ENCODE measurements at places on chromosomes 3 and 15. TPM values are rescaled to one million over a fixed set of nuclear protein-coding genes. Genes with fewer than 3 reads are reported as not detected.
A peak's percentile ranks its signal among the peaks of the same experiment; 100 is the strongest.

DNA sequence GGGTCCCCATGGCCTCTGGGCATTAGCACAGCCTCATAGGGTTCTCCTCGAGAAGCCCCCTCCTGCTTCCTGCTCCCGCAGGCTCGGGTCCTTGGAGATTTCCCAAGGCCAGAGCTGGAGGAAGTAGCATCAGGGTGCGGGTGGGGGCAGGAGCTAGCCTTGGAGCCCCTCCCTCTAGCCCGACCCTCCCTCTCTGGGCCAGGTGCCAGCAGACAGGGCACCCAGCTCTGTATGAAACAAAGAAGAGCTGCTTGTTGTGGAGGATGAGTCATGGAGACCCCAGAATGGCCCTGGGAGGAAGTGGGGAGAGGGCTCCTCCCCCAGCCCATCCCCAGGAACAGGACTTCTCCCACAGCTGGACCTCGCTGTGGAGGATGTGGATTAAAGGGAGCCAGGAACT is 29.2 kb downstream of the EPHB3 start:
- ATAC-seq: no peak

GRCh38 chr3:14570089-14570488 is 29.9 kb upstream of the GRIP2 start:
- ATAC-seq: no peak

Gene TGM4
- not detected for total RNA-seq

DNA sequence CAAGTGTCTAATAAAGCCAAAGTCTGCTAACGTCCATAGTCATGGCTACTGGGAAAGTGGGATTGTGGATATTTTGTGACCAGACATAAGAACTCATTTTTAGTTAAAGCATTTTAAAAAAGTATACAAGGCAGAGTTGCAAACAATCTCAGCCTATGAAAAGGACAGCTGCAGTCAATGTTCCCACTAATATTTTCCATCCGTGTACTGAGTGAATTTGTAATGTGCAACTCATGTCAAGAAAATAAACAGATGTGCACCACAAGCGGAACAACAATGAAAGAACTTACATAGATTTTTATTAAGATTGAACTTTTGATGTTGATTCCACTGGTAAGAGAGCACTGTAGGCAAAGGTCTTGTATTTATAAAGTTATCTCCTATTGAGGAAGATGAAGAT is 231.3 kb upstream of the SEMA6D start:
- no peak for ATAC-seq

DNA sequence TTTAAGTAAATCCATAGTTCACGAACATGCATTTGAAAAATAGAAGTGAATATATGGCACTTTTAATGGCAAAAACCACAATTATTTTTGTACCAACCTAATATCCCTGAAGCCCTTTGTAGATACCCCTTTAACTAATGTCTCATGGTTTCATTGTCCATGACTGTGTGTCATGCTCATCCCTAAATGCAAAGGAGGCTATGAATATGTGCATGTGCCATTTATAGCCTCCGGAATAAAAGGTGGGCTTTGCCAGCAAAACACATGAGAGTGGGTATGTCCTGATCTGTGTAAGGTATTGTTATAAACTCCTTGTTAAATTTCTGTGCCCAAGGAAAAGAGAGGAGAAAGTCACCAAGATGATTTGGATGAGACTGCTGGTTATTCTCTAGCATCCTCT is 20.5 kb upstream of the SOX14 start:
- no peak for ATAC-seq

DNA sequence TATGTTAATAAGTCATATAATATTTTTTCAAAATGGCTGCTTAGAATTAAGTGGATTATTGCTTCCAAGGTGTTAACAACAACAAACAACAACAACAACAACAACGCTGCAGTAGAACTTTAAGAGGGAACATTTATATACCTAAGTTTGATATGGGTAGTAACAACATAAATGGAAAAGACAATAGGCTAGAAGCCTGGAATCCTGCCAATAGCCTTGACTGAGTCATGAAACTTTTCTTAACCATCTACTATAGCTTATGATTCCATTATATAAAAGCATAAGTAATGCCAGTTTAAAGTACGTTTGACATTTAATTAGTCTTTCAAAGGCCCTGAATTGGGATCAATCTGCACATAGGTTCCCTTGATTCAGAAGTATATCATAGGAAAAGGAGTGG is 31.2 kb downstream of the SATB1 start:
- no peak for ATAC-seq

Gene GABPB1
- total RNA-seq: 18.2 TPM

Gene P2RY1
- 1.2 TPM for total RNA-seq

GRCh38 chr3:9153904-9154619 is 95.4 kb downstream of the SRGAP3 start:
- peak; percentile 89 for ATAC-seq

GRCh38 chr3:25663869-25664811 is 567 bp downstream of the TOP2B start:
- peak; percentile 68 for ATAC-seq

Gene SLC25A36
- 42.1 TPM for total RNA-seq

Gene GOLGA8T
- total RNA-seq: not detected

Gene COL8A1
- total RNA-seq: 136 TPM

Gene LRTM1
- total RNA-seq: not detected

Gene ASB14
- not detected for total RNA-seq

GRCh38 chr3:183541235-183541655 is 14.3 kb downstream of the KLHL6 start:
- ATAC-seq: no peak

- ATAC-seq: no peak
Observed at GRCh38 chr3:172222478-172223071, 183.2 kb downstream of the FNDC3B start.

DNA sequence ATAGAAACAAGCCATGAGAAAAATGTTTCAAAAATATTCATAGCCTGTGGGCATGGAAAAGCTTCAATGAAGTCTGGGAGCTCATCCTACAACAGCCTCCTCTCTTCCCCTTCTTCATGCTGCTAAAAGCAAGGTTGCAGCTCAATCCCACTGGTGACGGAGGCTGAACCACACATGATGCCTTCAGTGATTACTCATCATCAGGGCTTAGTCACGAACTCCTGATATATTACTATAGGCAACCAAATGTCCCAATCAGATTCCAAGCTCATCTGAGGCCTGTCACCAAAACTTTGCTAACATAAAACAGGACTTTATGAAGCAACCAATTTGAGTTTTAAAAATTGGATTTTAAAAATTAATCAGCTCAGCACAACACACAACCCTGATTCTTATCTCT is 24.0 kb upstream of the SLC24A5 start:
- ATAC-seq: no peak

Gene SMCO1
- not detected for total RNA-seq

Gene SRPRB
- total RNA-seq: 19.8 TPM

DNA sequence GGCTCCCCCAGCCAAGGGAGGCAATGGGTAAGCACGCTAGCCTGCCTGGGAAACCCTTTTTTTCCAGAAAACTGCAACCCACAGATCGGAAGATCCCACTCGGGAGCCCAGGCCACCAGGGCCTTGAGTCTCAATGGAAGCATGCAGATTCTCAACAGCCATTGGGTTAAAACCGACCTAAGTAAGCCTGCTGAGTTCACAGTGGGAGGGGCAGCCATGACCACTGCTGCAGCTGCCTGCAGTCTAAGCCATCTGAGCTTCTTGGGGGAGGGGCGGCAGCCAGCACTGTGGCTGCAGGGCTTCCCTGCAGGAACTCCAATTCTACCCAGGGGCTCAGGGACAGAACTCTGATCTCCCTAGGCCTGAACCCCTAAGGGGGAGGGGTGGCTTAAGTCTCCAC is 82.0 kb downstream of the DPPA2 start:
- ATAC-seq: no peak

- ATAC-seq: no peak
Observed at GRCh38 chr15:51198701-51199232, 104.1 kb upstream of the TNFAIP8L3 start.

Gene IL17RB
- total RNA-seq: 0.59 TPM

- no peak for ATAC-seq
Observed at GRCh38 chr15:66775127-66776105, 73.4 kb downstream of the SMAD6 start.

Gene SKOR1
- 0.46 TPM for total RNA-seq

DNA sequence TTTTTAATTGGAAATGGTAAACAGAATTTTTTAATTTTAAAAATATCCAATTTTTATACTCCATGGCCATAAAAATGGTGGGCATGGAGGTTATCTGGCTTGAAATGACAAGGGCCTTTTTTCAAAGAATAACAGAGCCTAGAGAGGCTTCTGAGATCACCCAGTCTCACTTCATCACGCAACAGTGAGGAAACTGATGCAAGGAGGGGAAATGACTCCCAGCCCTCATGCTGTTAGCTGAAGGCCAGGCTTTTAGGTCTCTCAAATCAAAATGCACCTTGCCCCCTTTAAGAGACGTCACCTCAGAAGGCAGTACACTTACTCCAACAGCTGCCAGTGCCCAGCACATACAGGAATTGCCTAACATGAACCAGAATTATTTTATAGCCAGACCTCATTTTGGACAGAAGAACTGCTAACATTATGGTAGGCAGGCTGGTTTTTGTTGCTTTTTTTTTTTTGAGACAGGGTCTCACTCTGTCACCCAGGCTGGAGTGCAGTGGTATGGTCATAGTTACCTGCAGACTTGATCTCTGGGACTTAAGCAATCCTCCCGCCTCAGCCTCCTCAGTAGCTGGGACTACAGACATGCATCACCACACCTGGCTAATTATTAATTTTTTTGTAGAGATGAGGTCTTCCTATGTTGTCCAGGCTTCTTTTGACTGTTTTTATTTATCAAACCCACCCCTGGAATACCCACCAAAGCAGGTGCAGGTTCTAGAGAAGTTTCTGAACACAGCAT is 9.1 kb downstream of the RAB43 start:
- ATAC-seq: no peak

GRCh38 chr15:82132742-82133141 is 86.9 kb upstream of the MEX3B start:
- ATAC-seq: no peak

GRCh38 chr3:11186318-11186692 is 32.0 kb downstream of the HRH1 start:
- ATAC-seq: peak; percentile 1

DNA sequence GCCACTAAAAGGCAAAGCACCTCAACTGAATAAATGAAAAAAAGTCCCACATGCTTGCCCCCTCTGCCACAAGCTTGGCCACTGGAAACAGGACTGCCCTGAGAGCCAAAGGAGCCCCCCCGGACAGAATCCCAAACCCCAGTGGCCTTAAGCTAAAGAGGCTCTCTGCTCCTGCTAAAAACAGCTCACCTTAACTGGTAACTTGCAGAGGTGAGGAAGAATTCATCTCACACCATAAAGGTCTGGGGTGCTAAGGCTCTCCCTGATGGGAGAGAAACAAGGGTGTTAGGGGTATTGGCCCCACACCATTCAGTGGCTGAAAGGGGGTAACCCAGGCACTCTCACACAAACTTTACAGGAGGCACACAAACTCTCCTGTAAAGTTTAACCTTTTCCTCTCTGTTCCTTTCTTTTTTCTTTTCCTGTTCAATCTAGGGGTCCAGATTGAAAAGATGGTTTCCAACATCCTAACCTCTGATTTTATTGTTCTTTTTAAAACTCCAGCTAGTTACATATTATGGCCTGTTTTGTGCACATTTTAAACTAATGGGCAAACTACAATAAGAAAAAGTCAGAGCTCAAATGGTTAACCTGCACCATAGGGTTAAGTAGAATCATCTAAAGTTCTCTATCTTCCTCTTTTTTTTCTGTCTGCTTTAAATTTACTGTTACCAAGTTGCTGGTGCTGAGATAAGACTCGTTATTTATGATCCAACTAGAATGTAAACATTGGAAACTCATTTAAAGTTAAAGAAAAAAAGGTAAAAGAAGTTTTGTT is 19.9 kb downstream of the TRANK1 start:
- no peak for ATAC-seq

DNA sequence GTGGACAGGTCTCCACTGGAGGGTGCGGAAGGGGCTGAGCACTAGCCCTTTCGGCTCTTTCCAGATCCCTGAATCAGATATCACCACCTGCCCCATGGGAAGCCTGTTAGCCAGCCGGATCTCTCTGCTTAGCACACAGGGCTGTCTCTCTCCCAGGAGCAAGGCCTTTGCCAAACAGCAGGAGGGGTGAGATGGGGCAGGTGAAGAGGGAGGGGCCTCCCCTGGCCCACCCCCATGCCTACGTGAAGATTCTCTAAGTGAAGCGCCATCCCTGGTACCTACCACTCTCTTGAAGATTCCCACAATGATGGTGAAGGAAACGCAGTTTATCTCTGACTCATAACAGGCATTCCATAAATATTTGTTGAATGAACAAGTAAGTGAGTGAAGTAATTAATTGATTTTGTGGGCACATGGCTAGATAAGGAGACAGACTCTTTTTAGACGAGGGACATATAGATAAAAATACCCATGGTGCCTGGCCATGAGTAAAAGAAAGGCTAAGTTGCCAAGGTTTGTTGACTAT is 19.6 kb upstream of the HCN4 start:
- ATAC-seq: no peak

- ATAC-seq: no peak
Observed at GRCh38 chr15:85100186-85100937, 118.7 kb downstream of the PDE8A start.

- ATAC-seq: no peak
Observed at GRCh38 chr15:58758141-58758540, 8.6 kb upstream of the ADAM10 start.

Gene GLCE
- total RNA-seq: 18.8 TPM

- no peak for ATAC-seq
Observed at GRCh38 chr15:63203451-63204090, 14.2 kb downstream of the RAB8B start.

Gene SEC11A
- total RNA-seq: 110 TPM

GRCh38 chr3:177597311-177598096 is 400.2 kb upstream of the TBL1XR1 start:
- ATAC-seq: peak; percentile 68

- no peak for ATAC-seq
Observed at GRCh38 chr3:86168512-86168911, 822.4 kb downstream of the VGLL3 start.

DNA sequence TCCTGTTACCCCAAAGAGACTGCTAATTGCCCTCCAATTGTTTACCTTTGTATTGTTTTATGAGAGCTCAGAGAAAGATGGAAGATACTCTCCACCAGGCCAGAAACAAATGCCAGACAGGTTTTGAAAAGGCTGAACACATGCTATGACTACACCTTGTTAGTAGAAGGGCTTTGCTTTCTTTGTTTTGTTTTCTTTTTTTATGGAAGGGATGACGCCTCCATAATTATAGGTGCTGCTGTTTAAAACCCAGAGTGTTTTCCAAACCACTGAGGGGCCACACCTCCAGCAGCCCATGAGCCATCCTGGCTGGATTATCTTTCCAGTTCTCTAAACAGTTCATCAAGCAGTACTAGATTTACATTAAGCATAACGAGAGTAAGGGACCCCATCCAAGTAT is 5.6 kb upstream of the FOXP1 start:
- ATAC-seq: no peak

Gene GJD2
- total RNA-seq: not detected
